Non-pigmented ciliary epithelial cell (primary cell): ENCODE measurements at places on chromosomes 4 and X.

GRCh38 chrX:50721764-50722521 is 92.1 kb downstream of the SHROOM4 start:
- DNase-seq = no peak

- no peak for DNase-seq
Measured at GRCh38 chr4:6410068-6410467, 62.3 kb downstream of the PPP2R2C start.

DNA sequence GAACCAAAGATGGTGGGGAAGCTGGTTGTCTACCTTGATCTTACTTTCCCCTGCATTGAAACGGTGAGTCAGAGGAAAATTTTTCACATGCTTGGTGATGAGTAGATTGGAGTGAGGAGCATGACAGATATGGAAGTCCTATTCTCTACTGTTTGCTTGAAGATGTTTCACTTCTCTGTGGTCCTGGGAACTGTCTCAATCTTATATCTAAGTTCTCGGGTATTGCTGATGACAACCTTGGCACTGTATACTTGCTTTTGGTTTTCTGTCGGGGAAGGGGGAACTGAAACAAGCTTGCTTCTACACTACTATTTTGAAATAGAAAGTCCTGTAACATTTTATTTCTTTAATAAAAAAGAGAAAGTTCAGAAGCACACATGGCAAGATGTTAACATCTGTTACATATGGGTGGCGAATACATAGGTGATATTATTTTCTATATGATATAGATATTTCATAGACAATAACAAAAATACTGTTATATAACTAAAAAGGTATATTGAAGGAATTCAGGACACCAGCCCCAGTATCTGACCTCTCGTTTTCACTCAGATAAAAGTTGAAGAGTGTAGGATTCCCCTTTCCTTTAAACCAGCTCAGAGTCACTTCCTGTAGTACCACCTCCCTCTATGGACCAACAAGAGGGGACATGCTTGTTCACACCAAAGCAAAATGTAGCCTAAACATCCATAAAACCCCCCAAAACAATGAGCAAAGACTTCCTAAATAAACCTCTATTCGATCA is 88.8 kb downstream of the FMR1NB start:
- no peak for DNase-seq

DNA sequence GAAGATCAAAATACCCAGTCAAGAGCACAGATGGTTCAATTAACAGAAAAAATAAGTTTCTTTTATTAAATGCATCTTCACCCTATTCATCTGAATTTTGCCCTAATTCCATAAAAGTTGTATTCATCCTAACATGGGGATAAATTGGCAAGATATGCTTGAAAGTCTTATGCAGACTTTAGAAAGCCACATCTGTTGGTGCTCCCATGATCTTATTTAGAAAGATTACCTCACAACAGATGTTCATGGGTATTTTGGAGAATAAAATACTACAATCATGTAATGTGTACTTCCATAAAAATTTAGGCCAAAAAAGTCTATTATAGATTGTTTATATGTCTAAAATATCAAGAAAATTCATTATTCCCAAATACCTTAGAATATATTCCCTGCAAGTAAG is 510.3 kb downstream of the TECRL start:
- DNase-seq = no peak

DNA sequence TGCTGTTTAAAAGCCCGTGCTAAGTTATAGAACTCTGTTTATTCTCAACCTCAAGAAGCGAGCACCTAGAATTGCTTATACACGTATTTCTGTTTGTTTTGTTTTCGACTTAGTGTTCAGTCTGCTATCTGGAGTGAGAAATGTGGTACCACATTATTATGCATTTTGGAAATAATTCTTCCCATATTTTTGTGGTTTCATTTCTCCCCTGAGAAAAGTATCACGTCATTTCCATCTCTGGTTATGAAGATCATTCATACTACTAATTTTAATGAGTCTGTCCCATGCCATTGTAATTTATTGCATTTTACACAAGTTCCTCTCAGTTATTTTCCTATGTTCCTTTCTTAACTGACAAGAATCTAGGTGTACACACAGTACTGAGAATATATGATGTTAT is 186.0 kb downstream of the DCHS2 start:
- DNase-seq = no peak

DNA sequence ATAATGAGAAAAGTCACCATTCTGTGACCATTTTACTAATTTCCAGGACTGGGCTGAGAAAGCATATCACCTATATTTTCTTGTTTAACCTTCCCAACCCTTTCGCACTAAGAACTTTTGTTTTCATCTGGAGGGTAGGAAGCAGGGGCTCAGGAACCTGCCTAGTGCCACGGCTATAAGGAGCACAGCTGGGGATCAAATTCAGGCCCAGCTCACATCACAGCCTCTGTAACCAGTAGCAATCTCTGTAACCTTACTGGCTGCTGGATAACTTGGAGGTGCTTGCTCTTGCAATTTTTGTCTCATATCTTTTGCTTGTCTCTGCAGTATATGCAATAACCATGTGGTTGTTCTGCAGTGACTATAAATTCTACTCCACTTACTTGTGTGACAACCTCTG is 76.7 kb upstream of the PLAC1 start:
- no peak for DNase-seq

DNA sequence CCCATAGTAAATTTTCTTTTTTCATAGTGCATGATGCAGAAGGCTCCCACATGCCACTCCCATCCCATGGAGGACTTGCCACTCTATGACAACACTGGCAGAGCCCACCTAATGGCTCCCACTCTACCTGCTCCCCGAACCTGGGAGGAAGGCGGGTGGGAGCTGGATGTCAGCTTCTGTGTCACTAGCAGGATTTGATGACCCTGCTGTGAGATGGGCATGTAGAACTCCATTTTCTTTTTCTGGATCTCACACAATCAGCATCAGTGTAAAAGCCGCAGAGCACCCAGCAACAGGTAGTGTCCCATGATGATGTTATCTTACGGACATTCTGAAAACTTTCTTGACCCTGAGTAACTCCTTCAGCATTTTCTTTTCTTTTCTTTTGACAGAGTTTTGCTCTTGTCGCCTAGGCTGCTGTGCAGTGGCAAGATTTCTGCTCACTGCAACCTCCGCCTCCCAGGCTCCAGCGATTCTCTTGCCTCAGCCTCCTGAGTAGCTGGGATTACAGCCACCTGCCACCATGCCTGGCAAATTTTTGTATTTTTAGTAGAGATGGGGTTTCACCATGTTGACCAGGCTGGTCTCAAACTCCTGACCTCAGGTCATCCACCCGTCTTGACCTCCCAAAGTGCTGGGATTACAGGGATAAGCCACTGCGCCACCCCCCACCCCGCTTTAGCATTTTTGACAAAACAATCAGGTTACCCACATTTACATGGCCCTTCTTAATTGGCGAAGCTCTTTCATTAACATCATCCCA is 15.0 kb upstream of the ADH1A start:
- no peak for DNase-seq

GRCh38 chr4:104421566-104421965 is 73.1 kb downstream of the CXXC4 start:
- DNase-seq = no peak
